ENCODE measurements at places on chromosomes 6 and 20.

DNA sequence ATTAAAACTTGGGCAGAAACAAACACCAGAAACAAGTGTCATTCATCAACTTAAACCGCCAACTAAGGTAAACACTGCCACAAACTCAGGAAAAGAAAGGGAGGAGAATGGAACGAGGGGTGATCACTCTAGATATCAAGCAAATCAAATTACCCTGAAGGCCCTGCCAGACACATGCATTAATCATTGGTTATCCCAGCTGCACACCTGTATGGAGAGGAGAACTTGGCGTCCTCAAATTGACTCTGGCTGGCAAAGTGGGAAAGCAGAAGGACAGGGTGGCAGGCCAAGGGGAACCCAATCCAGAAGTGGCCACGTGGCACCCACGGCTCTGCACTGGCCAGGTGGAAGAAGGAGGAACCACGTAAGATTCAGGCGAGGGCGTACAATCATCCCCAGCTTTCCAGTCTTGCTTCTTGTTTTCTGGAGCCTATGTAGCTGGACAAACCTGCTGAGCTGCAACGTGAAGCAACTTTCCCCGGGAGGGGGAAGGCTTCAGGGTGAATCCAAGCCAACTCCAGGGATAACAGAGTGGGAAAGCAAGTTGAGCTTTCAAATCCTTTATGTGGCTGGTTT lies 156.2 kb upstream of the JARID2 start:
- no peaks in the 10 kb centered on the region for H3K27me3 ChIP-seq
- no peaks in the 10 kb centered on the region for H3K36me3 ChIP-seq
- H3K27ac ChIP-seq = no peak overlapping the region

GRCh38 chr6:79301290-79301689 lies 66.8 kb upstream of the HMGN3 start:
- no peaks in the 10 kb centered on the region for H3K36me3 ChIP-seq
- H3K27me3 ChIP-seq = no peaks in the 10 kb centered on the region
- no peak overlapping the region for H3K4me3 ChIP-seq
- H3K4me1 ChIP-seq = no peaks in the 10 kb centered on the region
- no peak for DNase-seq

- H3K36me3 ChIP-seq = no peaks in the 10 kb centered on the region
- H3K4me1 ChIP-seq = peaks cover 4% of the 10 kb centered on the region
These were observed 41.8 kb downstream of the BMP7 start for GRCh38 chr20:57224641-57225138.

- peak; percentile 81 for DNase-seq
- H3K27ac ChIP-seq = peak overlapping the region; percentile 70
- no peaks in the 10 kb centered on the region for H3K27me3 ChIP-seq
- H3K4me3 ChIP-seq = peak overlapping the region; percentile 66
These were observed 103.8 kb upstream of the BEND6 start for GRCh38 chr6:56851074-56851473.

- H3K27ac ChIP-seq = no peak overlapping the region
- H3K36me3 ChIP-seq = no peaks in the 10 kb centered on the region
These were observed 73.9 kb downstream of the PKIB start for GRCh38 chr6:122683989-122684651.

GRCh38 chr6:63458480-63459115 lies 113.7 kb upstream of the LOC128125822 start:
- H3K4me1 ChIP-seq = no peaks in the 10 kb centered on the region
- no peak overlapping the region for H3K4me3 ChIP-seq
- no peak for DNase-seq
- no peaks in the 10 kb centered on the region for H3K36me3 ChIP-seq
- H3K27ac ChIP-seq = no peak overlapping the region

DNA sequence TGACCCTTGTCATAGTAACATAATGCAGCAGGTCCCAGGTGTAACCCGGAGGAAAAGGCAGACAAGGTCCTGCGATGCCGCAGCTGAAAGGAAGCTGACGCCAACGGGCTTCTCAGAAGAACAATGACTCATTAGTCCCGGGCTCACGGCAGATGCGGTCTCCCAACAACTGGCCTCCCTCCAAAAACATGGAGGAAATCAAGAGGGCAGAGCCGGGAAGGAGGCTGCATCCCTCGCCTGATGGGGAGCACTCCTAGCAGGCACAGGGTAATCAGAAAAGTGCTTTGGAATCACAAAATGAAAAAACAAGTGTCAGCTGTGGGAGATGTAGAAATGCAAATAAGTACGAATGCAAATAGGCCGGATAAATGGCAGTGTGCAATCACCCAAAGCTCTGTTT lies 165.2 kb upstream of the AGPAT4 start:
- H3K4me1 ChIP-seq = peaks cover 5% of the 10 kb centered on the region
- H3K27me3 ChIP-seq = peaks cover 8% of the 10 kb centered on the region
- no peaks in the 10 kb centered on the region for H3K36me3 ChIP-seq
- DNase-seq = no peak
- no peak overlapping the region for H3K27ac ChIP-seq

DNA sequence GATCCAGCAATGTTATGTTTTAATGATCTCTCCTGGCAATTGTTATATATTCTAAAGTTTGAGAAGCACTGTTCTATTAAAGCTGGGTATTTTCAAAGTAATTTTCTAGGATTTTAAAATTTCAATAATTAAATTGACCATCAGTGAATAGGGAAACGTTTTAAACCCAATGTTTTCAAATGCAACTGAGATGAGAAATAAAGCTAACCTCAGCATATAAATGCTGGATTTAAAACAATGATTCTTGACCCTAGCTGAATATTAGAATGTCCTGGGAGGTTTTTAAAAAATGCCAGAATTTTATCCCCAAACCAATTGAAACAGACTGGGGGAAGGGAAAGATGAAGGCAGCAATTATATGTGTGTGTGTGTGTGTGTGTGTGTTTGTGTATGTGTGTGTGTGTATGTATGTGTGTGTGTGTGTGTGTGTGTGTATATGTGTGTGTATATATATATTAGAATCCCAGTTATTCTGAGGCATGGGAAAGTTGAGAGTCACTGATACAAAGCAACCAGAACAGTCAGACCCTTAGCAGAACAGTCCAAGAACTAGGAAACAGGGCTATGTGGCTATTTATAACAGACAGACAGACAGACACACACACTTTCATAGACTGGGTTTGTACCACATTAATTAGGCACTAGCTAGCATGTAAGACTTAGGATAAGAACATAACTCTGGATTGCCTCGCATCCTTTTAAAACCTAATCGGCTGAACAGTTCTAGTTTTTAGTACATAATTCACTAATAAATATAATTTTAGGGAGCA lies 107.8 kb downstream of the MAN1A1 start:
- no peaks in the 10 kb centered on the region for H3K36me3 ChIP-seq
- no peak overlapping the region for H3K27ac ChIP-seq
- DNase-seq = no peak
- peaks cover 24% of the 10 kb centered on the region for H3K4me1 ChIP-seq
- H3K27me3 ChIP-seq = no peaks in the 10 kb centered on the region

GRCh38 chr6:66403966-66404365 lies 696.9 kb upstream of the EYS start:
- no peaks in the 10 kb centered on the region for H3K27me3 ChIP-seq
- no peak overlapping the region for H3K27ac ChIP-seq
- no peaks in the 10 kb centered on the region for H3K4me1 ChIP-seq
- DNase-seq = no peak
- no peaks in the 10 kb centered on the region for H3K36me3 ChIP-seq

GRCh38 chr6:130834482-130835251 lies 7.5 kb downstream of the SMLR1 start:
- H3K27ac ChIP-seq = no peak overlapping the region
- no peaks in the 10 kb centered on the region for H3K36me3 ChIP-seq

DNA sequence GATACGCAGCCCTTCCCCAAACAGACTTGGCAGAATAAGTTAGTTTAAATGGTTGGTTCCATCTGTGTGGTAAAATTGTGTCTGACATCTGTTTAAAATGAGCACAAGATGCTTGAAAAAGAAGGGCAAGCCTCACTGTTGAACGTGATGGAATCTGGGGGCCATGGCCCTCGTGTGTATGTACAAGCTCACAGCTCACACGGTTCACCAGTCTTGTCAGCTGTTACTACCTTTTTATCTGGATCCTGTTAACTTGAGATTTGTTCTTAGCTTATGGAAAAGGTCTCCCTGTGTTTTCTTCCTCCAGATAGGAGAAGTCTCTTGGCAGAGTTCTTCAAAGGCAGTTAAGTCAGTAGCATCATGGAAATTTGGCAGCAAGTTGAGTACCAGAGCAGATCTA lies 270.6 kb downstream of the KHDC1L start:
- no peak overlapping the region for H3K4me3 ChIP-seq
- no peak for DNase-seq
- peaks cover 11% of the 10 kb centered on the region for H3K4me1 ChIP-seq
- no peaks in the 10 kb centered on the region for H3K27me3 ChIP-seq
- no peaks in the 10 kb centered on the region for H3K36me3 ChIP-seq

- H3K27me3 ChIP-seq = no peaks in the 10 kb centered on the region
These were observed 47.2 kb downstream of the FOXF2 start for GRCh38 chr6:1436334-1437306.

- H3K36me3 ChIP-seq = no peaks in the 10 kb centered on the region
- no peak overlapping the region for H3K27ac ChIP-seq
- H3K4me3 ChIP-seq = no peak overlapping the region
- peaks cover 4% of the 10 kb centered on the region for H3K4me1 ChIP-seq
- no peak for DNase-seq
These were observed 114.5 kb upstream of the SCGN start for GRCh38 chr6:25537349-25538018.

DNA sequence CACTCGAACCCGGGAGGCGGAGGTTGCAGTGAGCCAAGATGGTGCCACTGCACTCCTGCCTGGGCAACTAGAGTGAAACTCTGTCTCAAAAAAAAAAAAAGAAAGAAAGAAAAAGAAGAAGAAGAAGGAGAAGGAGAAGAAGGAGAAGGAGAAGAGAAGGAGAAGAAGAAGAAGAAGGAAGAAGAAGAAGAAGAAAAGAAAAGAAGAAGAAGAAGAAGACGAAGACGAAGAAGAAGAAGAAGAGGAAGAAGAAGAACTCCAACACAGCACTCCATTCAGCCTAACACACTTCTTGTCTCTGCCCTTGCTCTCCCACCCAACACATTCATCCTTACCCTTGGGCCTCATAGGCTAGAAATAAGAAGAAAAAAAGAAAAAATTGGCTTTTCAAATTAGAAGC lies 6.9 kb downstream of the ZFP57 start:
- DNase-seq = no peak
- no peak overlapping the region for H3K4me3 ChIP-seq
- H3K27ac ChIP-seq = no peak overlapping the region
- no peaks in the 10 kb centered on the region for H3K36me3 ChIP-seq
- H3K27me3 ChIP-seq = no peaks in the 10 kb centered on the region
- peaks cover 8% of the 10 kb centered on the region for H3K4me1 ChIP-seq

DNA sequence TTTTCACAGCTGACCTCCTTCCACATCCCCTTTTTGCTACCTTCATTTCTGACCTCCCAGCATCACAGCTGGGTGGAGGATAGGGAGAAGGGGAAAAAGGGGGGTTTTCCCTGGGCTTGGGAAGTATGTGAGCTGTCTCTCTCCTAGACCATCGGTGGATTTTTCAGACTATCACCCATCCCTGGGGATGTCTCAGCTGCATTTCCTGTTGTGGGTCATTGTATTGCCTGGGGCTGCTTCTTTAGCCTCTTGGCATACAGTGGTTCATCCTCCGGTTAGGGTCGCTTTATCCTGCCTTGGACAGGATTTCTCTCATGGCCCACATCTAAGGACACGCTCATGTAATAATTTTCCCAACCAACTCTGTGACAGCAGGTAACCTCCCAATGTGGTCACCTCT lies 142.5 kb upstream of the ARG1 start:
- DNase-seq = no peak
- 0 out of 2 replicates have a peak, but pooled peaks cover 3% of the 10 kb centered on the region for H3K4me1 ChIP-seq
- H3K36me3 ChIP-seq = no peaks in the 10 kb centered on the region
- H3K27ac ChIP-seq = no peak overlapping the region

DNA sequence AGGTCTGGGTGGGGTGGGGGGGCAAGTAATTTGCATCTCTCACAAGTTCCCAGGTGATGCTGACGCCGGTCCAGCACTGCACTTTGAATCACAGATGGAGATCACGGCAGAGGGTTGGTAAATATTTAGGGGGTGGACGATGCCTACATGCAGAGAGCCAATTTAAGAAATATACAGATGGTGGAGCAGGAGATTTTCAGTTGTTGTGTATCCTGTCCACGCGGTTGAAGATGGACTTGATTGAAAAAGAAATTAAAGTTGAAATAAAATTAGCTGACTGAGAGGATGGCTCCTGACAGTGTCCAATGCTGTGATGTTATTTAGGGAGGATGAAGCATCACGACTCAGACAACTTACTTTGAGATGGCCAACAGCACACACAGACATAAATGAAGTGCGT lies 74.6 kb downstream of the PHACTR3 start:
- no peak overlapping the region for H3K27ac ChIP-seq
- H3K27me3 ChIP-seq = no peaks in the 10 kb centered on the region
- H3K4me1 ChIP-seq = no peaks in the 10 kb centered on the region
- no peak overlapping the region for H3K4me3 ChIP-seq

DNA sequence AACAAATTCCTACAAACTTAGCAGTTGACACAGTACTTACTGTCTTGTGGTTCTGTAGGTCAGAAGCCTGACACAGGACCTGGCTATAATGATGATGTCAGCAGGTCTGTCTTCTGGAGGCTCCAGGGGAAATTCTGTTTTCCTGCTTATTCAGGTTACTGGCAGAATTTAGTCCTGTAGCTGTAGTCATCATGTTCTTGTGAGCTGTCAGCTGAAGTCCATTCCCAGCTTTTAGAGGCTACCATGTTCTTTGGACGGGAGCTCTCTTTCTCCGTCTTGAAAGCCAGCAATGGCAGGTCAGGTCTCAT lies 99.2 kb downstream of the HIVEP1 start:
- peaks cover 5% of the 10 kb centered on the region for H3K36me3 ChIP-seq
- no peak overlapping the region for H3K27ac ChIP-seq
- no peaks in the 10 kb centered on the region for H3K27me3 ChIP-seq
- no peak for DNase-seq

DNA sequence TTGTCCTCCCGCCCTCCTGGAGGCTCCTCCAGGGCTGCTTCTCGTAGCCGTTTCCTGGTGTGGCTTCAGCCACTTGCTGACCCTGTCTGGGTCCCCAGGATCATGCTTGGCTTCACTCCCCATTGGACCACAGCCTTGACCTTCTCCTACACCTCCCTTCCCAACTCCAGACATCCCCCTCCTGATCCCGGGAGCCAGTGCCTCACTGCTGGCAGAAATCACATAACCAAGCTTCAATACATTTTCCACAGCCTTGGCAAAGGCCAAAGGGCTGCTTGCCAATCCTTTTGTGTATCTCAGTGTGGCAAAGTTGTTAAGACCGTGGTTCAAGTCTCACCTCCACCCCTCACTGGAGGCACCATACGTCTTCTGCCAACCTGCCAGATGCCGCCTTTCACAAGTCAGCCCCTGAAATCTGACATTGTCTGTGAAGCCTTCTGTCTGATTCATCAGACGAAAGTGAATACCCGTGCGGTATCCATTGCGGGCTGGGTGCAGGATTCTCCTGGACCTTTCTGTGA lies 60.1 kb downstream of the PHACTR3 start:
- no peak overlapping the region for H3K27ac ChIP-seq
- no peak for DNase-seq
- no peaks in the 10 kb centered on the region for H3K36me3 ChIP-seq
- H3K4me1 ChIP-seq = no peaks in the 10 kb centered on the region

DNA sequence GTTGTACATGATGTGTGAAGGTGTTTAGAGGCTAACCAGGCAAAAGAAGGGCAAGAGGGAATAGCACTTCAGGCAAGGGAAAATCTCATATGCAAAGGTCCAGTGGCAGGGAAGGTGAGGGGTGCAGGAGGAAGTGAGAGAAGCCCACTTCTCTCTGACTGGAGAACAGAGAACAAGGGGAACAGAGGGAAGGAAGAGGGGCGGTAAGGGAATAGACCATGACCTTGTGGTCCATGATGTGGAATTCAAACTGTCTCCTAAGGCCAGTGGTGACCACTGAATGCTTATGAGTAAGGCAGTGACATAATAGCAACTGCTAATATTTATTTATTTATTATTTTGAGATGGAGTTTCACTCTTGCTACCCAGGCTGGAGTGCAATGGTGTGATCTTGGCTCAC lies 20.6 kb upstream of the SLC9A8 start:
- DNase-seq = no peak
- H3K27me3 ChIP-seq = no peaks in the 10 kb centered on the region
- H3K4me3 ChIP-seq = no peak overlapping the region
- no peak overlapping the region for H3K27ac ChIP-seq
- no peaks in the 10 kb centered on the region for H3K36me3 ChIP-seq

Data from GM23338 (cell line).